ENCODE measurements at places on chromosomes 3 and 15.

DNA sequence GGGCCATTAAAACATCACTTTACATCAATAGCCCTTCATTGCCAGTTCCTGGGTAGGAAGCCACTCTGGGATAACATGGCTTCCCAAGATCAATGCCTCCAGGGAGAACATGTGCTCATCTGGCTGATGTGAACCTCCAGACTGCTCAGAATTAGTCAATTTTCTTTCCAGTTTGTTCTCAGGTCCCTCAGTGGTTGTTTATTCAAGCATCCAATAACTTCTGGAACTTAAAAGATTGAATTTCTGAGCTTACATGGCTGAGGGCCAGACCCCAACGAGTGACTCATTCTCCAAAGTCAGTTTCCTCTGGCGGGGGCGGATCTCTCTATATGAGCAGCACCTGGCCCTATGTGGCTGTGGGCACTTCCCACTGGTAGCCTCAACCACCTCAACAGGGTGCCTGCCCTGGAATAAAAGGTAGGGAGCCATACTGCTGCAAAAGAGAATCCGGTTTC is 34.0 kb downstream of the LYZL4 start:
- DNase-seq, result peak; percentile 12

GRCh38 chr3:48505146-48505545 is 1.2 kb upstream of the SHISA5 start:
- no peak for DNase-seq

DNA sequence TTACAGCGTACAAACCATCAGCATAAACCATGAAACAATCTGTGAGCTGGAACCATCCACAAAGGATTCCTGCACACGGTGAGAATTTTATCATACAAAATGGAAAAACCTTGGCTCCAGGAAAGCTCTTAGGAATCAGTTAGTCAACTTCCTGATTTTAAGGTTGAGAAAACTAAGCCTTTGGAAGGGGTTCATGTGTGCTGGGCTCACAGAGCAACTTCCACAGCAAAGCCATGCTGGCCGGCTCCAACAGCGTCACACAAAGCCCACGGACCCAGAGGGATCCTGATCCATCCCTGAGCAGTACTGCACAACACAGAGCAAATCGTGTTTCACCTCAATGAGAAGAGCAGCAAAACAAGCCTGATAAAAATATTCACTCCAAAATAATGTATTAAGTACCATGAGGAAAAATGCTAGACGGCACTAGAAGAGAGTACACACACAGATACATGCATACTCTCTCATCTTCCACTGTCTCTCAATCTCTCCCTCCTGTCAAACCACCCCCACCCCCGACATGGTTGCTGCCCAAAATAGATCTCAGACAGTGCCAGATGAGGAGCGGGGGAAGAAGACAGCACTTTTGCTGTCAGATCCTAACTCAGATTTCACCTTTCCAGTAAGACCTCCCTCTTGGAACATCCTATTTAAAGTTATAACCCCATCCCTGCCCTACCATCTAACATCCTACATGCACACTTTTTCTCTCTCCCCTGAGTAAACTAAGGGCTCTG is 58.6 kb downstream of the MB21D2 start:
- no peak for DNase-seq

DNA sequence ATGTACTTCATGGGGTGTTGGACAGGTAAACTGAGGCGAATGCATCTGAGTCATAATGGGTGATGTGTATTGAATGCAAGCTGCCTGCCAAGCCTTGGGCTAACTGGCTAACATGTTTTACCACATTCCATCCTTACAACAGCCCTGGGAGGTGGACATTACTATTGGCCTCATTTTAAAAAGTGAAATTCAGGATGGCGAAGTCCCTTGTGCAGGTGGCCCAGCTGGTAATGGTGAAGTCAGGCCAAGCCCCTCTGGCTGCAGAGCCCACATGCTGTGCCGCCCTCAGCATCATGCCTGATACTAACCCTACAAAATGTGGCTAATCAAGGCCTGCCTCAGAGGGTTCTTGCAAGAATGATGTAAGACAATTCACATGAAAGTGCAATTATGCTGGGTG is 60.0 kb upstream of the CHD2 start:
- no peak for DNase-seq

DNA sequence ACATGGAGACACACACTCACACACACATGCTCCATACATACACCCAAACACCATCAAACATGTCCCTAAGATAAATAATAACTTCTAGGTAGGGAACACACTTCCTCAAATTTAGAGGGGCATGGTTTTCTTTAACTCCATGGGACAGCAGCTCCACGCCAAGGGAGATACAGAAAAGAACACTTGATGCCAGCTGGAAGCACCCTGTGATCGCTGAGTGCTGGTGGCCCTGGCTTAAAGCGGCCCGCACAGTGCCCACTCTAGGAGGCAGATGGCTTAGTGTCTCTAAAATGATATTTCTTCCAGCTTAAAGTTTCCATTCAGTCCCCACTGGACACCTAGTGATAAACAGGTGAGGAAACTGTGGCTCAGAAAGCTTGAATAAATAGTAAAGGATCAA is 232.9 kb downstream of the UACA start:
- DNase-seq, result no peak

All from stimulated activated CD4-positive, alpha-beta T cell treated with anti-CD3 and anti-CD28 coated beads, Interleukin-1b, Interleukin-23, amount 100 ng/mL, for 4 hours (primary cell).